ENCODE measurements at places on chromosomes 2 and 18. TPM values are rescaled to one million over a fixed set of nuclear protein-coding genes. Genes with fewer than 3 reads are reported as not detected.

- peak; percentile 52 for DNase-seq
Observed at GRCh38 chr18:67266246-67267237, 250.0 kb downstream of the DSEL start.

DNA sequence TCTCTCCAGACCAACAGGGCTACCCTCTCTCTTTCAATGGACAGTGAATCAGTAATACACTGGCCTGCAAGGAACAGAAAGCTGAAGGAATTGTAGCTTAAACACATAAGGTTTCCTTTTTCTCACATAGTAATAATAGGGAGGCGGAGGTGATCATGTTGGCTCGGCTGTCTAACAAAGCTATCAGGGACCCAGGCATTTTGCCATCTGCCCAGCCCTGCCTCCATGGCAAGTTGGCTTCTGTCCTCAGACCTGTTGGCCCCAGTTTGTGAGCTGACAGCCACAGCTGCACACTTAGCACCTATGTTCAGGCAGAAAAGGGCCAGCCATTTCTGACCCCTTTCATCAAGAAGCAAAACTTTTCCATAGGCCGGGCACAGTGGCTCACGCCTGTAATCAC, 2.0 kb upstream of the CHRNG start:
- DNase-seq: no peak

LBX2 gene
- total RNA-seq: 0.65 TPM

- DNase-seq: no peak
Observed at GRCh38 chr18:73780218-73780617, 367.4 kb downstream of the FBXO15 start.

GRCh38 chr2:76678383-76679024, 843.7 kb downstream of the LRRTM4 start:
- no peak for DNase-seq

- DNase-seq: no peak
Observed at GRCh38 chr2:31312898-31313297, 78.9 kb downstream of the EHD3 start.

DNA sequence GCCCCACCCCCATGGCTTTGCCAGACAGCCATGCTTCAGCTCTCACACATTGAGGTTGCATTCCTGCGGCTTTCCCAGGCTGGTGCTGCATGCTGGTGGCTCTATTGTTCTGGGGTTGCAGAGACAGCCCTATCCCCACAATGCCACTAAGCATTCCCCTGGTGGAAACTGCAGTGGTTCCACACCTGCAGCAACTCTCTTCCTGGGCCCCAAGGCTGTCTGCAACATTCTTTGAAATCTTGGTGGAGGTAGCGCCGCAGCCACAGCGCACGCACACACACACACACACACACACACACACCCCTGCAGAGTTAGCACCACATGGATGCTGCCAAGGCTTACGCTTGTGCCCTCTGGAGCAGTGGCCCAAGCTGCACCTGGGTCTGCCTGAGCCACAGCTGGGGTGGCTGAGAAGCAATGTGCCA, 21.4 kb downstream of the SFXN5 start:
- DNase-seq: no peak

DNA sequence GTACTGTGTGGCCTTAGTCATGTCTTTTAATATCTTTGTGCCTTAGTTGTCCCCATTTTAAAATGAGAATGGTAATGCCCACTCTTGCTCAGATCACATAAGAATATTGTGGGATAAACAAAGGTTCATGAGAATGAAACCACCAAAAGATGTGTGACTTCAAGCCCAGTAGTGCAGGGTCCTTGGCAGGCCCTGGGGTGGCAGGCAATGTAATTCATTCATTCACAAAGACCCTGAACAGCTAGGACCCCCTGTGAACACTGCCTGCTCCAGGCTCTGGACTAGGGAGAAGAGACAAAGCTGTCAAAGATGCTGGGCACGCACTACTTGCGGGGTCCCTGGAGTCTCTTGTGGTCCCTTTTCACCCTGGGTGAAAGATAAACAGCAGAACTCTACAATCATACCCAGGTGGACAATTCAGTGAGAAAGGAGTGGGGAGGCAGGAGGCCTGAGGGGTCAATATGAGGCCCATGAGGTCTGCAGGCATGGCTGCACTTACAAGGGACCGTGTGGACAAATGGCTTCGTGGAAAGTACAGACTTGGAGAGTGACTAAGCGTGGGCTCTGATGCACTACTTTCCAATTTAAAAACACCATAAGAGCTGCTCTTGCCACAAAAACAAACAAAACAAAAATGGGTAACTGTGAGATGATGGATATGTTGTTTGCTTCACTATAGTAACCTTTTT, 136.1 kb downstream of the SMAD7 start:
- DNase-seq: no peak

GRCh38 chr2:154836632-154837031, 138.1 kb downstream of the KCNJ3 start:
- no peak for DNase-seq

DNA sequence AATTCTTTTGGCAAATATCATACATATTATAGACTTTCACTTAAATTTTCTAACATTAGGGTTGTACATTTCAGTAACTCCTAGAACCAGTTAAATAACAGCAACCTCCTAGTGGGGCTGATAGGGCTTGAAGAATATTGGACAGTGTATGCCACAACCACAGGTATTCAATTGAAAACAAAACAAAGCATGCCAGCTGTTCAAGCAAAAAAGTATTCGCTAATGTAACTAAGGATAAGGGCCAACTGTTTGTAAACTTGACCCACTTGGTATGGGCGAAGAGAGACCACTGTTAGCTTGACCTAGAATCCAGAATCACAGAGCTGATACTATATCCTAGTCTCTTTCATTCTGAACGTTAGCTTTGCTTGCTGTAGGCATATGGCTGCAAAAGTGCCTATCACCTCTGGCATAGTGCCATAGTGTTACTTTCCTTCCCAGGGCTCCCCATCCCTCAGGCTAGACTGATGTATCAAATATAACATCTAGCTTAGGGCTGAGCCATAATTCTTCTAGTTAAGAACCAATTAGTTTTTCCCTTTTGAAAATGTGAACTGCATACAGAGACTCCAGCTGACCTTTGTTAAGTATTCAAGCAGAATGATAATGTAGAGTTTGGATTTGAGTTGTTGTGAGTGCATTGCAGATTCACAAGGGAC, 458.8 kb upstream of the NRXN1 start:
- DNase-seq: no peak

FAM237A gene
- total RNA-seq: not detected

DNA sequence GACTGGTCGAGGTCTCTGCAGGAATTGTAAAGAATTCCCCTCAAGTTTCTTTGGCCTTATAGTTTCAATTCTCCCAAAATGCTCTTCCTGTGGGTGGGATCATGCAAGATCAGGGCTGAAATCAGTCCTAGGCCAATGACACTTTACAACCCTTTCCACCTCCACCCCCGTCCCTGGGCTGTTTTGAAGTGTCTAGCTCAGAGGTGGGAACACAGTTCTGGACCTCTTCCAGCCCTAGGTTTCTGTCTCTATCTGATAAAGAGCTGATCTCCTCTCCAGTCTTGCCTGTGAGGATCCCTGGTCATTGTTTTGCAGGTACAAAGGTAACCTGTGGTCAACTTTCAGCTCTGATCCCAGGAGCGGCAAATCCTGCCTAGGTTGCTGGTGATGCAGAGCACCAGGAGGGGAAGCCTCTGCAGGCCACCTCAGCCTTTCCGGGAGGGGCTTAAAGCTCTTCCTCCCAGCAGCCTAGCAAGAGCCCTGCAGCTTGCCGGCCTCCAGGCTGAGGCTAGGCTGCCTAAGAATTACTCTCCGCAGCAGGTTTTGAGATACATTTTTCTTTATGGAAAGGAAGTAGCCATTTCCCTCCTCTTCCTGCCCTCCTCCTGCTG, 69.8 kb upstream of the WIPF1 start:
- DNase-seq: peak; percentile 24

DNA sequence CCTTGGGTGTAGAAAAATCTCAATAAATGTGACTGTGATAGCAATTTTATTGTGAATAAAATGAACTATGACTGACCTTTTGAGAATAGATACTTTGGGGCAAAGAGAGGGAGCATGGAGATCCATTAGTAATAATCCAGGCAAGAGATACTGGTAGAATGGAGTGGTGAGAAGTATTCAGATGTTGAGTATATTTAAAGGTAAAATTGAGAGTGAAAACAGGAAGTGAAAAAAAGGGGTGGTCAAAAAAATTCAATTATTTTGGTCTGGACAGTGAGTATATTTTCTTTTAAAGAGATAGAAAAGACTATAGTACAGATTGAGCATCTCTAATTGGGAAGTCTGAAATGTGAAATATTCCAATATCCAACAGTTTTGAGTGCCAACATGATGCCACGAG, 1515.6 kb upstream of the NXPH2 start:
- no peak for DNase-seq

GRCh38 chr2:96608469-96609455, 29.4 kb downstream of the KANSL3 start:
- DNase-seq: peak; percentile 79

FNDC4 gene
- total RNA-seq: 10.9 TPM

DNA sequence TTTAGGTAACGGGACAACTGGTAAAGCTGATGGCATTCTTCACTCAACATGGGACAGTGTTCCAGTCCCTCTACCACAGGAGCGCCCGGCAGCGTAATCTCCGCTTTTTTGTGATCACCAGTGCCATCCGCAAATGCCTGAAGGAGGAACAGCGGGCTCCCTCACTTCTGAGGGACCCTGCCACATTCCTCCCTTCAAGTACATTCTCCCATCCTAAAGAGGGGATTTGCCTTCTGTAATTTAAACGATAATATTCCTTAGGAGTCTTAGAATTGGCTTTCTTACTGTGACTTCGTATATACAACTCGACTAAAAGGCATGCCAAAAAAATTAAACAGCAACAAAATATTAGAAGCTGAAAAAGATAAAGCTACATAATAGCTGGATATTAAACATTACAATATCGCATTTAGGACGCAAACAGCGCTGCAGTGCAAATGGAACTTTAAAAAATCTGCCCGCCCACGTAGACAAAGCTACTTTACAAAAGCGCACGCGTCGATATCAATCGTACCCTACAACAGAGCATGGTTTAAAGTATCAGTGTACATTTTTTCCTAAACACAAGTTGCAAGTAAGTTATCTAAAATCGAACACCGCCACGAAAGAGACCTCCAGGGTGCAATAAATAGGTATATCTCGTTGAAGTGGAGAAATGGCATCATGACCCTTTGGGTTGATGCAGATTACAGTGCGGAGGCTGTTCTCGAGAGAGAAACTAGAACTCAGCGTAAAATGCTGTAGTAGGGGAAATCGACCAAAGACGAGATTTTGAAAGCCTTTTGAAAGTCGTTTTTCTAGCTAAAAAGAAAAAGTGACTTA, 2.3 kb upstream of the VSNL1 start:
- peak; percentile 29 for DNase-seq

DNA sequence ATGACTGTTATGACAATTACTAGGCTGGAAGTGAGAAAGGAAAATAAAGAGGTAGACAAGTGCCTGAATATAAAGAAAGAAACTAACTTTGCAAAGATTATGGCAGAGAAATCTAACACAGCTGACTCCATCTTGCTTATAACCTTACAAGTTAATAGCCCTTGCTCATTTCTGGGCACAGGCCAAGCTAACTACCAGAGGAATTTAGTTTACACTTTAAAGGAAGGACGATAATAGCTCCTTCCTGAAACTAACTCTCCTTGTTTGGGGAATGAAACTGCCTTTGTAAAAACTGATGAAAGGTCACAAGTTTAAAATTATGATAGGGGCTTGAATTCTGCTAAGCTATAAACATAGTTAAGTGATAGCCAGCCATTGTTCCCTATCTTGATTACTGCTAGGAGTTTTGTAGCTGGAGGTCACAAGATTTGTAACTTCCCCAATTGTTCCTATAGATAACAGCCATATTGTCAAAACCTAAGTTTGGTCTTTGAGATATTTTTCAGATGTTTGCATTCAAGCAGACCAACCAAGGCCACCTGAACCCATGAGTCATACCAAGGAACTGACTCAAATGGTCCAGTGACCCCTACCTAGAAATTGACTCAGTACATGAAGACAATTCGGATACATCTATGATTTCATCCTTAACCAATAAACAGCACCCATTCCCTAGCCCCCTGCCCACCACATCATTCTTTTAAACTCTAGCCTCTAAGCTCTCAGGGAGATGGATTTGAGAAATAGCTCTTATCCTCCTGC, 209.2 kb upstream of the LRATD1 start:
- no peak for DNase-seq

DCC gene
- total RNA-seq: not detected

EVX2 gene
- not detected for total RNA-seq

GRCh38 chr2:52931660-52932059, 835.9 kb upstream of the CHAC2 start:
- DNase-seq: no peak

TMEM131 gene
- 11.7 TPM for total RNA-seq

- no peak for DNase-seq
Observed at GRCh38 chr2:222535477-222535876, 111.1 kb downstream of the SGPP2 start.

DNA sequence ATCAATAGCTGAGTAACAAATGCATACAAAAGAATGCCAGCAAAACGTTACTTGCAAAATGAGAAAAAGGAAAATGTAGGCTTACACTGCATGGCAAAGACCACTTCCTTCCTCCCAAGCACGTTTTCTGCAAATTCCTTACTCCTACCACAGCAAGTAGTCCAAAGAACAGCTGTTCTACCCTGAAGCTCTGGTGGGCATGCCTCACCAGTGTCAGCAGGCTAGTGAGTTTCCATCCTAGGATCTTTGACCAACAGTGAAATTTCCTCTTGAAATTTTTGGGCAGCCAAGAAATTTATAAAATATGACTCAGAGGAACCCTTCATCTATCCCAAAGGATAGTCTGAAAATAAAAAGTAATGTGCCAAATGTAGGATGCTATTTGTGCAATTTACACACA, 123.9 kb downstream of the ZNF532 start:
- DNase-seq: no peak

DNA sequence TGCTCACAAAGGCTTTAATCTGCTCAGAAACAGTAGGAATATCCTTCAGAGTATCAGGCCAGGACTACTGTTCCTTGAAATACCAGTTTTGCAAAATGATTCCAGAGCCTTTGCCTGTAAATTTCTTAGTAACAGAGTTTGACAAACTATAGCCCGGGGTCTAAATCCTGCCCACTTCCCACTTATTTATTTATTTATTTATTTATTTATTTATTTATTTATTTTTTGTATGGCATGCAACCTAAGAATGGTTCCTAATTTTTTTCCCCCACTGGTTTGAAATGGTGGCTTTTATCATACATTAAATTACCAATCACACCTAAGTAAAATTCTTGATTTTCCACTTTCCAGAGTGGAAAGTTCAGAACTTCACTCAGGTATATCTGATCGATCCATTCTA, 45.6 kb downstream of the KCNG3 start:
- DNase-seq: no peak

AKAIN1 gene
- not detected for total RNA-seq

GRCh38 chr2:15377202-15377601, 183.9 kb downstream of the NBAS start:
- no peak for DNase-seq

GRCh38 chr2:26080356-26080755, 46.5 kb downstream of the RAB10 start:
- DNase-seq: no peak

CRYGC gene
- not detected for total RNA-seq

GRCh38 chr2:58521803-58522554, 280.9 kb upstream of the FANCL start:
- no peak for DNase-seq

GRCh38 chr2:15658911-15659310, 67.2 kb downstream of the DDX1 start:
- no peak for DNase-seq

RGPD3 gene
- under 0.01 TPM for total RNA-seq

- DNase-seq: no peak
Observed at GRCh38 chr18:31611511-31611910, 19.8 kb downstream of the TTR start.

ZNF396 gene
- 0.60 TPM for total RNA-seq

GRCh38 chr2:25797620-25798488, 80.4 kb downstream of the ASXL2 start:
- no peak for DNase-seq

LIPG gene
- total RNA-seq: 6.1 TPM

All from lung microvascular endothelial cell (primary cell).